ENCODE measurements at places on chromosomes 4 and X.

GRCh38 chrX:69060631-69061408 lies 104.4 kb downstream of the PJA1 start:
- H3K4me3 ChIP-seq, result no peak overlapping the region
- H3K4me1 ChIP-seq, result peaks cover 3% of the 10 kb centered on the region
- DNase-seq, result peak; percentile 31

GRCh38 chr4:75909405-75909804 lies 7.2 kb upstream of the PPEF2 start:
- no peak overlapping the region for H3K27ac ChIP-seq
- H3K4me1 ChIP-seq, result no peaks in the 10 kb centered on the region
- DNase-seq, result no peak
- H3K27me3 ChIP-seq, result no peaks in the 10 kb centered on the region

DNA sequence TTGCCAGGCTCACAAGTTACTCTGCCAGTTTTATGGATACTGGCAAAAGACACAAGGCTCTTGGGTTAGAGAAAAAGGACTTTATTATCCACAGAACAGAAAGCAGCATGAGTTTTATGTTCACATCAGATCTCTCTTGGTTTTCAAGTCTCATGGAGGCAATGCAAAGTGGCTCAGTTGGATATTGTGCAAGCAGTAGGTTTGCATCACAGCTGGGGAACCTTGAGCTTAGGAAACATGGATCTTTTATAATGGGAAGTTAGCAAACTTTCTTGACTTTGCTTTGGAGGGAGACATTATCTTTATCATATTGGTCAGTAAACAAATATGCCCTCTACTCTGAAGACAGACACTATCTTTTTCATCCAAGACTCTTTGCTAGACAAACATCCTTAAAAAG lies 109.2 kb upstream of the GRPR start:
- H3K4me1 ChIP-seq, result no peaks in the 10 kb centered on the region
- H3K27me3 ChIP-seq, result no peaks in the 10 kb centered on the region
- no peak overlapping the region for H3K27ac ChIP-seq

DNA sequence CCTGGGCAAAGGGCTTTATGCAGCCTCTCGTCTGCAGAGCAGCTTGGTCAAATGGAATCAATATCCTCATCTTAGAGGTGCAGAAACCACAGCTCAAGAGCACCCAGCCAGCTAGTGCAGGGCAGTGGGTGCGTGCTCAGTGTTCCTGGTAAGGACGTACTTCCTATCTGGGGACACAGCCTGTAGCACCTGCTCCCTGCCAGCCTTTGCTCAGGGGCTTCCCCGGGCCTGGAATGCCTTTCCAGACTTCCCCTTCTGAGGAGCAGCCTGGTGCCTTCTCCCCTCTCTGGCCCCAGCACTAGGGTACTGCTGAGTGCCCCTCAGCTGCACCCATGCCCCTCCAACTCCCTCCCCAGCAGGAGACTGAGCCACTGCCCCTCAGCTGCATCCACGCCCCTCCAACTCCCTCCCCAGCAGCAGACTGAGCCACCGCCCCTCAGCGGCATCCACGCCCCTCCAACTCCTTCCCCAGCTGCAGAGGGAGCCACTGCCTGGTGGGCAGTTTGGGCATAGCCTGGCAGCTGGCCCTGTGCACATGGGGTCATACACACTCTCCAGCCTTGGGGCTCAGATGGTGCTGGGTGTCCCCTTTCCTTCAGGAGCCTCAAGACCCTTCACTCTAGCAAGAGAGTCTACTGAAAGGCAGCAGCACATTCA lies 42.2 kb upstream of the AFAP1 start:
- no peak overlapping the region for H3K27ac ChIP-seq
- H3K27me3 ChIP-seq, result no peaks in the 10 kb centered on the region
- peaks cover 24% of the 10 kb centered on the region for H3K4me1 ChIP-seq
- H3K4me3 ChIP-seq, result no peak overlapping the region
- H3K36me3 ChIP-seq, result no peaks in the 10 kb centered on the region

- no peak overlapping the region for H3K4me3 ChIP-seq
- H3K4me1 ChIP-seq, result peaks cover 9% of the 10 kb centered on the region
- no peaks in the 10 kb centered on the region for H3K27me3 ChIP-seq
- no peaks in the 10 kb centered on the region for H3K36me3 ChIP-seq
- H3K27ac ChIP-seq, result no peak overlapping the region
Observed at GRCh38 chr4:152308951-152309350, 226.9 kb downstream of the FBXW7 start.

- H3K36me3 ChIP-seq, result no peaks in the 10 kb centered on the region
- no peaks in the 10 kb centered on the region for H3K27me3 ChIP-seq
Observed at GRCh38 chr4:80171251-80171650, 26.1 kb upstream of the PRDM8 start.

Measured in mesenchymal stem cell (in vitro differentiated cells and primary cell).